ENCODE measurements at places on chromosomes 3 and 15. TPM values are rescaled to one million over a fixed set of nuclear protein-coding genes. Genes with fewer than 3 reads are reported as not detected.

Gene SLC7A14
- 0.09 TPM for total RNA-seq

Gene POMGNT2
- total RNA-seq: 19.8 TPM

Gene NTRK3
- total RNA-seq: 1.1 TPM

Gene TAGLN3
- total RNA-seq: 70.2 TPM

Gene HYAL1
- total RNA-seq: 2.5 TPM

DNA sequence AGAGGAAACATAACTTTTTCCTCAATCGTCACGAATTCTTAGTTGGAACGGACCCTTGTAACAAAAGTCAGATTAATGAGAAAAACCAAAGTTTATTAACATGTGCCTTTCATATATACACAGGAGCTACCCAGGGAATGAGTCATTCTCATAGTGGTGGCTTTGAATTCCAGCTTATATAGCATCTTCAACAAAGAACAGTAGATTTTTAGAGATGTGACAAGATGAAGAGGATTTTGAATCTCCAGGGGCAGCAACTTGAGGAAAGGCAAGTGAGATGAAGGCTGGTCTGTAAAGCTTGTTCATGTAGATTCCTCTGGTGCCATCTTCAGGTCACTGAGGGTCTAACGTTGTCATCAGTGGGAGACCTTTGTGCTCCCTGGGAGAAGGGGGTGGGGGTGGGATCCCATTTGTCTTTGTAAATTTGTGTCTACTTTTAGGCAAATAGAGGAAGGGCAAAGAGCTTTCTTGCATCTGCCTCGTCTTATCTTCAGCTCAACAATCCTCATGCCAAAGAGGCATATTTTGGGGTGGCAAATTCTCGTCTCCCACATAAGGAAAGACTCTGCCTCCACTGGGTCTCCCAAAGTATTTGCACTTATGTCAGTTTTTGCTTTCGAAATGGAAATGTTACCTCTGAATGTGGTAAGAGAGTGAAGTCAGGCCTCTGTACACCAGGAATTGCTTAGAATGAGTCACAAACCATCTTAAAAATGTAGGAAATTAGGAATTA lies 29.5 kb downstream of the CLEC3B start:
- peaks cover 13% of the 10 kb centered on the region for H3K4me1 ChIP-seq
- DNase-seq: no peak

DNA sequence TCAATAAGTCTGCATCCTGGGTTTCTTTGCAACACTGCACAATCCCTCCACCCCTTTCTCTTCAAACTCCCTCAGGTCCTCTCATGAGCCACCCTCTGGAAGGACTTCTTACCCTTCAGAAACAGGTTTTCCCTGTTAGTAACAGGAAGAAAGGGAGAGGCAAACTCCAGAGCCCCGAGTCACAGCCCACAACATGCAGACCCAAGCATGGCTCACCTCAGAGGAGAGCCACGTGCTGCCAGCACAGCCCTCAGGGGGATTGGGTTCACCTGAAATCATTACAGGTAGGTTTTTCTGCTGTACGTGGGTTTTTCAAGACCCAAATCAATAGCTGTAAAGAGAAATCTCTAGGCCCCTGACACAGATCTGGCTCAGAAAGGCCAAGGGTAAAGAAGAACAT lies 359.7 kb upstream of the ATP10A start:
- H3K27me3 ChIP-seq: no peaks in the 10 kb centered on the region
- no peaks in the 10 kb centered on the region for H3K4me1 ChIP-seq
- no peaks in the 10 kb centered on the region for H3K36me3 ChIP-seq
- no peak for DNase-seq
- H3K4me3 ChIP-seq: no peak overlapping the region
- no peak overlapping the region for H3K27ac ChIP-seq

DNA sequence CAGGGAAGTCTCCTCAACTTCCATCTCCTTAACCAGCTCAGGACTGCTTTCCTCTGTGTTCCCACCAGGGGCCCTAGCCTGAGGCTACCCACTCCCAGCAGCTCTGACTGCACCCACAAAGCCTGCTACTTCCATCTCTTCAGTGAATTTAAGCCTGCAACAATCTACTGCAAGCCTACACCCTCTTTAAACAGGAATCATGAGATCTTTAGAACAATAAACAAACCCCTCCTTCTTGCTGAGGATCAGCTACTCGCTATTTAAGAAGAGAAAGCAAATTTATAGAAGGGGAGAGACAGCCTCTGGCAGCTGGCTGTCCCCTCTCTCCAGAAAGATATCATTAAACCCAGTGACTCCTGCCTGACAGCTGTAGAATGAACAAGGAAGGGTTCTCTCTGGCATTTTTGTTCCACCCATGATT lies 51.9 kb downstream of the ARHGAP31 start:
- H3K36me3 ChIP-seq: peaks cover 4% of the 10 kb centered on the region
- H3K27me3 ChIP-seq: no peaks in the 10 kb centered on the region
- H3K4me1 ChIP-seq: peaks cover 37% of the 10 kb centered on the region
- H3K27ac ChIP-seq: peak overlapping the region; percentile 39
